ENCODE measurements at places on chromosomes 11 and 22.

DNA sequence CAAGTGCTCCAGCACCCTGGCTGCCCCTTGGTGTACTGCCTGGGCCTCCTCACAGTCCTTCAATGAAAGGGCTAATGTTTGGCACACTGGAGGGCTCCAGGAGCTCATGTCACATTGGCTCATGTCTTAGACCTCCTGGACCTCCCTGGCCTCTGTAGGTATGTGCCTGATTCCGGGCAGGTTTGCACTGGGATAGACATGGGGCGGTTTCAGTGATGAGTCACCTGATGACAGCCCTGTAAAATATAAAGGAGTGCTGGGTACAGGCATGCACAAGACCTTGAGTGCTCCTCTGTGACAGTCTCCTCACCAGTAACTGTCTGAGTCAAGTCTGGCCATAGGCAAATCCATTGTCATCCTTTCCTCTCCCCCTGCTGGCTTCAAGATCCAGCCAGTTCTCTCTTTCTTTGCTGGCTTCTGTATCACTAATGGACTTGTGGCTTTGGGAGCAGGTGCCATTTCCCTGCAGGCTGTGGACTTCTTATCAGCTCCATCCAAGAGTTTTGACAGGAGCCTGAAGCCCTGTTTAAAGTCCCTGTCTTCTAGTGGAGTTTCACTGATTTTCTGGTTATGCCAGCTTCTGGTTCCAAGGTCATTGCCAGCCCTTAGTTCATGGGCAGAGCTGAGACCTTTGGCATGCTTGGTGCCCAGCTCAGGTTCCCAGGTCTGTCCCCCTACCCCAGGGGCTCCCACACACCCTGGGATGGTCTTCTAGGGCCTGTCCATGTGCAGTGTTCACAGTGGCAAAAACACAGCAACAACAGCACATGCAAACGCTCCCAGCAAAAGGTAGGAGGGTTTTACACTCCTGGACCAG, 22.7 kb upstream of the P2RY2 start:
- DNase-seq = no peak

DNA sequence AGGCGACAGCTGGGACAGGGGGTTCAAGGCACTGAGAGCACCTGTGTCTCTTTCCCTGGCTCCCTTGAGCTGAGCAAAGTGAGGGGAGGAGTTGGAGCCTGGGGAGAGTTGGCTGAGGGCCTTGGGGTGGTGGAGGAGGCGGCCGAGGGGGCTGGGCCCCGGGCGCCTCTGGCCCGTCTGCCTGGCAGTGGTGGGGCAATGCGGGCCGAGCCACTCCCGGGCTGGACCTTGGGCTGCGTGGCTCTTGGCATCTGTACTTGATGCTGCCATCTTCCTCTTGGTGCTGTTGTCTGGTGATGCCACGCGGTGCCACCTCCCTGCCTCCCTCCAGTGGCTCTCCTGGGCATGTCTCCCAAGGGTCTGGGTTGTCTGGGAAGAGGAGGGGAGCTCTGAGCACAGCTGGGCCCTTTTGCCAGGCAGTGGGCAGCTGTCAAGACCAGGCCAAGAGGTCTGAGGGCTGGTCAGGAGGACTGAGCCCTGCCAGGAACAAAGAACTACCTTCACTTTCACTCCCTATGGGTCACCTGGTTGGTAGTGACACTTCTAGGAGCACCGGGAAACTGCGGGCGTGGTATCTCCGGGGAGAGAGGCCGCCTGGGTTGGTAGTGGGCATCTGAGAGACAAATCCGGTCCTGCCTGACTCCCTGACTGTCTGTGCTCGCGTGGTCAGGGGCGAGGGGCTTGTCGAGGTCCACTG, 1.3 kb downstream of the GRIK4 start:
- DNase-seq = no peak

GRCh38 chr11:2825889-2826678, 59.5 kb downstream of the CDKN1C start:
- DNase-seq = peak; percentile 88

DNA sequence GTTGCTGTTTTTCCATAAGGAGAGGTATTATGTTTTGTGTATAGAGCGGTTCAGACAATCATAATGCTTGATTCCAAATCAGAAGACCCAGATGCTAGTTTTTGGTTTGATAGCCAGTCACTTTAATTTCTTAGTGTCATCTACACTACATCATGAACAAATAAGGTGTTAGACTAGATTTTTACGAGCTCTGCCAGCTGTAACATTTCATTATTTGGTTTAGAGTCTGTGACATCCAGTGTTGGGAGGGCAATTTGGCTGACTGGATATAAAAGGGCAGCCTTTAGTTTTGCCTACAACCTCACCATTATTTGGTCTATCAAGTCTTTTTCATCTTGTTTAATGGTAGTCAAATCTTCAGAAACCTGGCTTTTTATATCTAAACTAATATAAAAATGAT, 30.2 kb upstream of the FBXO3 start:
- DNase-seq = peak; percentile 76

- no peak for DNase-seq
These were observed 1.9 kb downstream of the OR52H1 start for GRCh38 chr11:5546457-5546856.

DNA sequence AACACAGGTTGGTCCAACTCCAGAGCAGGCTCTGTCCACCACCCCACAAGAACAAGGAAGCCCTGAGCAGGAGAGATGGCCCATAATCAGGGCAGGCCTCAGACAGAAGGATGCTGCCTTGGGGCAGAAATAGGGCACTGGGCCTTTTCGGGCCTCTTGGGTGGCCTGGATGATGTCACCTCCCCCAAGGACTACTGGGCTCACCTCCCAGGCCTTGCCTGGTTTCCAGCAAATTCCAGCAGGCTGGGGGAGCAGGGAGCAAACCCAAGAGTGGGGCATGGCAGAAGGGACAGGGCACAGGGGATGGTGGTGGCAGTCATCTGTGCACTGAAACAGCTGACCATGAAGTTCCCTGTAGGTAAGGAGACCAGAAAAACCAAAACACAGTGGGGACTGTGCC, 5.3 kb upstream of the NAA40 start:
- DNase-seq = no peak

DNA sequence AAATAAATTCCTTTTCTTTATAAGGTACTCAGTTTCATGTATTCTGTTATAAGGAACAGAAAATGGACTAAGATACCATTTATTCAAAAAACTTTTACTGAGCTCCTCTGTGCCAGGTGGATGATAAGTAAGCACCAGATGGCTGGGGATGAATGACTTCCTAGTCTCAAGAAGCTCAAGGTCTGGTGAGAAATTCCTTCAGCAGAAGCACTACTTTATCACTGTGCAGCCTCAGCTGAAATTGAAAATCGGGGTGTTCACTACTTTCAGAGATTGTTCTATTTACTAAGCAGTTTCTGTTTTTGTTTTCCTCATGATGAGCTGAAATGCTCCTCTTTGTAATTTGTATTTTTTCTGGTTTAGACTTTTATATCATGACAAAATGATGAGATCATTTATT, 7.8 kb downstream of the LDHAL6A start:
- DNase-seq = no peak

DNA sequence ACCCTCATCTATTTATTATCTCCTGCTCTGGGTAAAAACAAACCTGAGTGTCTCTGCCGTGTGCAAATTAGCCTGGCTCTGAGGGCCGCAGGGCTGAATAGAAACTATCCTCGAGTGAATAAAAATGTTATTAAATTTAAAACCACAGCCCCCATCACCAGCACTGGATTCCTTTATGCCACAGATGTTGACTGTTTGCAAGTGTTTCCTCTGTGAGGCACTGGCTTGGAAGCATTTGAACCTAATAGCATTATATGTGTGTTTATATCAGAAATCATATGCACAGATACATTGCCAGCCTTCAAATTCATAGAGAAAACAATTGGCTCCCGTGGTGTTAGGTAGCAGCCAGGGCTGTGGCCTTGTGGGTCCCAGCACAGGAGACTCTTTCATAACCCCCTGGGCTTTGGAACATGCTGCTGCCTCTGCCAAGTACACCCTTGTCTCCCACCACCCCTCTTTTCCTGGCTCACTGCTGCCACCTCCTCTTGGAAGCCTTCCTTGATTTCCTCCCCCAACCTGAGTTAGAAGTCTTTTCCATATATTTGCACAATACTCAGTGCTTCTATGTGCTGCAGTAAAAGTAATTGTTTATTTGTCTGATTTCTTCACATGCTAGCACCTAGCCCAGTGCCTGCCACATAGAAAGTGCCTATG, 294.4 kb downstream of the DDX10 start:
- no peak for DNase-seq

DNA sequence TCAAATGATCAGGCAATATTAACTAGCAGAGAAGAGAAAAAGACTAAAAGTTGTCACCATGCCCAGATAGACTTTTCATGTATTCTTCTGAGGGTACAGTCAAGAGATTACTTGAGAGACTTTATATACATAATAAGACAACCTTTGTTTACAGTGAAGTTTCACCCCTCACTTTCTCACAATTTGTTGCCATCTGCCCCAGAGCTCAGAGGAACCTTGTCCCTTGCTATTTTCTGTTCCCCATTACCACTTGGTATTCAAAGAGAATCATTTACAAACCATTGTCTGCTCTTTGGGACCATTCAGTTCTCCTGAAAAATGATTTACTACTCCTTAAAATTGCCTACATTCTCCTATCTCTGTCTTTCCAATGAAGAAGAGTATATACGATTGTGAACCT, 544.6 kb downstream of the CNTN5 start:
- DNase-seq = no peak

DNA sequence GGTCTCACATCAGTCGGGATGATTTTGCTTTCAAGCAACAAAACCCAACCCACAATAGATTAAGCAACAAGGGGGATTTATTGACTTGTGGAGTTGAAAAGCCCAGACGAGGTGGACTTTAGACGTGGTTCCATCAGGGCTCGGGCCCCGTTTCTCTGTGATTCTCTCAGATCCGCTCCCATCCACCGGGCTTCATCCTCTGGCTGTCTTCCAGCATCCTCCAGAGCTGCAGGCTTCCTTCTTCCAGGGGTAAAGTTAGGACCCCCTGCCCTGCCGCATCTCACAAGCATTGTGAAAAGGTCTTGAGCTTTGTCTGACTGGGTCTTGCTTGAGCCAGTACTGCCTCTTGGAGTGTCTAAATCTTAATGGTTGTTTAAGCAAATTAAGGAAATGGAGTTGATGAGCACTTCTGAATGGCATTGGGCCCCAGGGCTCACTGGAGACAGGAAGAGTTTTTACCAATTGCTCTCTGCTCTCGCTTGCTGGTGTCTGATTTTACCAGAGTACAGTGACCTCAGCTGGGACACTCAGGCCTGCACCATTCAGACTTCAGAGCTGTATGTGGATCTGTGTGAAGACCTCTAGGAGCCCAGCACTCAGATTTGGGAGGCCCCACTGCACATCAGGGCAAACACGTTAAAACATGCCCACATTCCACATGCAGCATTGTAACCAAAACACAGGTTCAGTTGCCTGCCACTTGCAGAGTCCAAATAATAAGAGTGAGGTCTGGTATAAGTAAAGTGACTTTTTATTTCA, 13.5 kb upstream of the FTH1 start:
- DNase-seq = no peak

- no peak for DNase-seq
These were observed 698.4 kb downstream of the TBC1D22A start for GRCh38 chr22:47460861-47461260.

GRCh38 chr22:30400159-30400558, 3.3 kb downstream of the SEC14L2 start:
- DNase-seq = no peak

GRCh38 chr11:67302571-67303131, 679 bp upstream of the SSH3 start:
- DNase-seq = peak; percentile 56

- no peak for DNase-seq
These were observed 8.7 kb downstream of the TRIM22 start for GRCh38 chr11:5698281-5698680.

GRCh38 chr11:113213549-113213948, 100.8 kb upstream of the TTC12 start:
- DNase-seq = no peak

GRCh38 chr22:47401976-47402770, 639.7 kb downstream of the TBC1D22A start:
- no peak for DNase-seq

- DNase-seq = no peak
These were observed 6.3 kb upstream of the SEZ6L start for GRCh38 chr22:26162926-26163325.

DNA sequence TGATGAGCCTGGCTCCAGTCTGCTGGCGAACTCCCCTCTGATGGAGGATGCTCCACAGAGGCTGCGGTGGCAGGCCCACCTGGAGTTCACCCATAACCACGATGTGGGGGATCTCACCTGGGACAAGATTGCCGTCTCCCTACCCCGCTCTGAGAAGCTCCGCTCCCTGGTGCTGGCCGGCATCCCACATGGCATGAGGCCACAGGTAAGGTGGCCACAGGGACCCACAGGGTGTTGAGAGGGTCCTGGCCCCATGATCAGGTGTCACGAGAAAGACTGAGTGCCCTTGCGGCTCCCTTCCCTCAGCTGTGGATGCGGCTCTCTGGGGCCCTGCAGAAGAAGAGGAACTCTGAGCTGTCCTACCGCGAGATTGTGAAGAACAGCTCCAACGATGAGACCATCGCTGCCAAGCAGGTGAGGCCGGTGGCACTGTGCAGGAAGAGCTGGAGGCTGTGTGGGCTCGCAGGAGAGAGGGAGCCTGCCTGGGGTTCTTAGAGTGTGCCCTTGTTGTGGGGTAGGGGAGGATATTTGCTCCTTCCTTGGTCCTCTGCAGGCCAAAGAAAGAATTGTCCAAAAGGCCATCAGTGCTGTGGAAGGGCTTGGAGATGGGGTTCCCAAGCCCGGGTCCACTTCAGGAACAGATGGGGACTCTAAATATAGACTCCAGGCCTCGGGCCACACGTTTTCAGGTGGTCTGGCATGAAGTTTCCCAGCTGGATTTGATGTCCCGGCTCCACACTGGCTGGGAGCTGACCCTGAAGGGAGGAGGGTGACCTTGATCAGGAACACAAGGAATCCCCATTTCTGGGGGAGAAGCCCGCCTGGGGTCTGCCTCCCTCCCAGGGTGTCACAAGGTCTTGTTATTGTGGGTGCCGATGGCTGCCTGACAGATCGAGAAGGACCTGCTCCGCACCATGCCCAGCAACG, 34.1 kb downstream of the SGSM3 start:
- DNase-seq = no peak

GRCh38 chr11:130947481-130947880, 31.2 kb upstream of the SNX19 start:
- DNase-seq = no peak

DNA sequence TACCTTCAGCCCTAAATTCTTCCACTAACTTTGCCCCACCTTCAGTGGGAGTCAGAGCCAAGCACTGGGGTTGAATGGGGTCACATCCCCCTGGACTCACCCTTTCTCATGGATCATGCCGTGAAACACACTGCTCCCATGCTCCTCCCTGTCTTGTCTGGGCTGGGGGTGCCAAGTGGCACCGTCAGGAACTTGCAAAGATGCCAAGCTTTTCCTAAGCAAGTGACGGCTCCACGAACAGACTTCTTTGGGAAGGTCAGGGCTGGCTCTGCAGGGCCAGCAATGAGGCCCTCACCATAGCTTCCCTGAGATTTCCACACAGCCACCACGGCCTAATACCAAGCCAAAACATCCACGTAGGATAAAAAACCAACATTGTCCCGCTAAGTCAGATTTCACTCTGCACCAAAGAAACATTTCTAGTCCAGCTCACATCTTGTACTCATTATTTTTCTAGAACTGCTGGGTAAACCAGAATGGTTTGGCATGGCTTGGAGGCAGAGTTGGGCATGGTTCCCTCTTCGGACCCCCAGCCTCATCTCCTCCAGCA, 76.5 kb downstream of the NAT10 start:
- no peak for DNase-seq

- DNase-seq = no peak
These were observed 44.2 kb downstream of the CCDC81 start for GRCh38 chr11:86418917-86419316.

- DNase-seq = no peak
These were observed 12.5 kb downstream of the IRAG1 start for GRCh38 chr11:10680956-10681487.
